ENCODE measurements at places on chromosomes 2 and 18.

GRCh38 chr2:143514413-143514812 is 385.2 kb downstream of the ARHGAP15 start:
- DNase-seq: no peak

DNA sequence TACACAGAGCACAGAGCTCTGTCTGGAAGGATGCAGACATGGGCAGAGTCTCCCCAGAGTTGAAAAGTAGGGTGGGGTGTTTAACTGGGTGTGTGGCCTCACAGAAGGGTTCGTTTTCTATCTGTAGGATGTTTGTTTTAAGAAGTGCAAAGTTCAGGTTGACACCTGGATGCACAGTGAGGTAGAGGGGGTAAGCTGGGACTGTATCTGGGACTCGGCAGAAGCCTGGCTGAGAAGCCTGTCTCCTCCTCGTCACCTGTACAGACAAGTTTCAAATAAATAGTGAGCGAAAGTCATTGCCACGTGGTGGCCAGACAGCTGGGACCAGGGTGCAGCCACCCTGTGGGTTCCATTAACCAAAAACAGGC is 145.9 kb downstream of the KLHL29 start:
- DNase-seq: no peak

- DNase-seq: no peak
These were observed 37.9 kb upstream of the PPP1CB start for GRCh38 chr2:28713577-28714298.

DNA sequence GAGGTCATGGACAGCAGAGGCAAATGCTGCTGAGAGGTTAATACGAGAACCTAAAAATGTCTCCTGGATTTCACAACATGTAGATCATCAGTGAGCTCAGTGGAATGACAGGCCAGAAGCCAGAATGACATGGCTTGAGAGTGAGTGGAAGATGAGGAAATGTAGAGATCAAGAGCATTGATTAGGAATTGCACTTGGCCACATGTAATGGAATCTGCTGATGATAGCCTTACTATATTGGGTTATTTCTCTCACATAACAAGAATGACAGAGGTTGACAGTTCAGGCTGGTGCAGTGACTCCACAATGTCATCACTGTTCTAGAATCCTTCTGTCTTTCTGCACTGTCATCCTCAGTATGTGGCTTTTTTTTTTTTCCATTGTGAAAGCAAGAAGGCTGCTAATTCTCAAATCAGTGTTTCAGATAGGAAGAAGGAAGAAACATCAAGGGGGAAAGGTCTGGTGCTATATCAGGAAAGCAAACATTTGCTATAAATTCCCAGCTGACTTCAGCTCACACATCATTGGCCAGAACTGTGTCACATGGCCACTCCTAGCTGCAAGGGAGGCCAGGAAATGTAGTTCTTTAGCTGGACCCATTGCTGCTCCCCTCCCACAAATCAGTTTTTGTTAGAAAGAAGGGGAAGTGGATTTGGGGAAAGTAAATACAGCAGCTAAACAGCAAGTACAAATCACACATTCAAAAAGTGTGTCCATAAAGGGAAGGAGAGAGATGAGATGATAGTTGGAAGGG is 127.2 kb downstream of the FAM161A start:
- DNase-seq: no peak

DNA sequence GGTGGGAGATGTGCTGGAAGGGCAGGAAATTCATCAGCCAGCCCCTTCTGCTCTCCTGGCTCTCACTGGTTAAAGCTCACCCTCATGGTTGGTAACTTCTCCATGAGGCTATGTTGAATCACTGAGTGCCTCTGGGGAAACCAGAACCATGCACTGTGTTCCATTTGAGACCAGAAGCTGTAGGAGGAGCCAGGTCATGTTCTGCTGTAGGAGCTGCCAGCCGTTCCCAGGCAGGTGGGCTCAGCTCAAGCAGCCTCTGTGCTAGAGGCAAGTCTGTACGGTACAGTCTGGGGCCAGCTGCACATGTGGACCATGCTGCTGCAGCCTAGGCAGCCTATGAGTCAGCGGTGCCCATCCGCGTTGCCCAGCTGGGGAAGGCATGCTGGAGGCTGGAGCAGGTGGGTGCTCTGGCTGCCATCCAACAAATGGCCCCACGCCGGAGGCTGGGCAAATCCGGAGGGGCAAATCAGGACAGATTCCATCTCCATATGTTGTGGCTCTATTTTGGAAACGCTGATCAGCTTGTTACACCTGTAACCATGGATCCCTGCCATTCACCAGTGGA is 22.0 kb upstream of the KCNF1 start:
- no peak for DNase-seq
